Activated naive CD8-positive, alpha-beta T cell treated with anti-CD3 and anti-CD28 coated beads for 36 hours (primary cell): ENCODE measurements at places on chromosomes 4 and X. TPM values are rescaled to one million over a fixed set of nuclear protein-coding genes. Genes with fewer than 3 reads are reported as not detected.
A peak's percentile ranks its signal among the peaks of the same experiment; 100 is the strongest.

Gene TIGD4
- total RNA-seq, result 0.76 TPM

Gene GASK1B
- total RNA-seq, result not detected

Gene ZAR1
- total RNA-seq, result not detected

Gene SMIM10
- 2.8 TPM for total RNA-seq

Gene FGD1
- total RNA-seq, result 0.19 TPM

Gene TBC1D8B
- 1.2 TPM for total RNA-seq

Gene RAB33A
- total RNA-seq, result 22.6 TPM

Gene NDST3
- total RNA-seq, result not detected

- no peaks in the 10 kb centered on the region for H3K4me1 ChIP-seq
- no peaks in the 10 kb centered on the region for H3K36me3 ChIP-seq
- no peak overlapping the region for H3K27ac ChIP-seq
- DNase-seq, result no peak
- no peak overlapping the region for H3K4me3 ChIP-seq
Measured at GRCh38 chr4:44118971-44119680, 329.5 kb downstream of the KCTD8 start.

DNA sequence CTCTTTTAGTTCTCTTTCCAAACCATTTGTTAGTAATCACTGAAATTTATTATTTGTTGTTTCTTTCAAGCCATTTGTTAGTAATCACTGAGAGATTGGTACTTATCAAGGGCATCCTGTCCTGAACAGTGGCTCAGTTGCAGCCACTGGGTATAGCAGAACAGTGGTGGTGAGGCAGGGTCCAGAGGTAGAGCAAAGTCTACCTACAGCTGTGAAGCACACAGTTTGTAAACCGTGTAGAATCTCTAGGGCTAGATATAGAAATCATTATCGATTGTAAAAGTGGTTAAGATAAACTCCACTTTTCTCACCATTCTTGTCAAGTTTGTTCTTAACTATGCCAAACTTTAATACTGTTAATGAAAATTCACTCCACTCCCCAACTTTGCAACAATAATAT is 4.1 kb downstream of the JADE3 start:
- H3K27ac ChIP-seq, result no peak overlapping the region
- H3K27me3 ChIP-seq, result peaks cover 47% of the 10 kb centered on the region
- H3K36me3 ChIP-seq, result peaks cover 3% of the 10 kb centered on the region
- peaks cover 6% of the 10 kb centered on the region for H3K4me1 ChIP-seq
- DNase-seq, result no peak

DNA sequence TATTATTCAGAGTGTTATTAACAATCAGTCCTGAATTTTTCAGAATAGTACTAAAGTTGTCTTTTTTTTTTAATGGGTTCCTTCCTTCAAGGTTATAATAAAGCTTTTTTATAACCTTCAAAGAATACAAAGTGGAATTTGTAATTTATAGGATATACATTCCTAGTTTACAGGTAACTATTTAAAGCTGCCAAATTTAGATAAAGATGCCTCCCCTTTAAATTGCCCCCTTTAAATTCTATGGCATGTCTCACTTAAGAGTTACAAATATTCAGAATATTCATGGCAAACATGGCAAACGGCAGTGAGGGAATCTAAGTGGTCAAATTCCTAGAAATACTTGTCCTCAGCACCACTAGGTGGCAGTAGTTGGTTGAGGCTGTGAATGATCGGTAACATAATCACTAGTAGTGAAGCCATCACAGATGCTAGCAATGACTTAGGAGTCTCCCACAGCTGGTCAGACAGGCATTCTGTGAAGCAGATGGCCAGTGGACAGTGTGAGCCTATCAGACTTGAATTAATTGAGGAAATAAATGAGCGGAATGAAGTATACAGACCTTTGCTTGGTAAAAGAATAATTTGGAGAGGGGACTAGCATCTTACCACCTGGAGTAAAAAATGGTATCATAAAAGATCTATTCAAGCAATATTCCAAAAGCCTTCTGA is 86.4 kb downstream of the CBR4 start:
- H3K4me3 ChIP-seq, result no peak overlapping the region
- H3K36me3 ChIP-seq, result no peaks in the 10 kb centered on the region
- DNase-seq, result peak; percentile 29

DNA sequence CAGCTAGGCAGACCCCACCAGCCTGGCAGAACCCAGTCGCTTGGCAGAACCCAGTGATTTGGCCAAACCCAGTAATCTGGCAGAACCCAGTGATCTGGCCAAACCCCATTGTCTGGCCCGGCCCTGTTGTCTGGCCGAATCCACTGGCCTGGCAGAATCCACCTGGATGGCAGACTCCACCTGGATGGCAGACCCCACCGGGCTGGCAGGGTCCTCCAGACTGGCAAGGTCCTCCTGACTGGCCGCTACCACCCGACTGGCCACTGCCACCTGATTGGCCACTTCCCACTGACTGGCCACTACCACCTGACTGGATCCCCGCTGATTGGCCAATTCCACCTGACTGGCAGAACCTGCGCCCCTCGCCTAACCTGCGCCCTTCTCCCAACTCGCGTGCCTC is 3.2 kb downstream of the MAGED1 start:
- no peaks in the 10 kb centered on the region for H3K27me3 ChIP-seq
- no peak overlapping the region for H3K27ac ChIP-seq
- no peak overlapping the region for H3K4me3 ChIP-seq
- no peak for DNase-seq
- H3K36me3 ChIP-seq, result peaks cover 7% of the 10 kb centered on the region

- peaks cover 2% of the 10 kb centered on the region for H3K4me1 ChIP-seq
- no peak overlapping the region for H3K4me3 ChIP-seq
- no peaks in the 10 kb centered on the region for H3K27me3 ChIP-seq
- DNase-seq, result no peak
- H3K27ac ChIP-seq, result no peak overlapping the region
Measured at GRCh38 chr4:10057023-10057395, 35.7 kb upstream of the SLC2A9 start.

DNA sequence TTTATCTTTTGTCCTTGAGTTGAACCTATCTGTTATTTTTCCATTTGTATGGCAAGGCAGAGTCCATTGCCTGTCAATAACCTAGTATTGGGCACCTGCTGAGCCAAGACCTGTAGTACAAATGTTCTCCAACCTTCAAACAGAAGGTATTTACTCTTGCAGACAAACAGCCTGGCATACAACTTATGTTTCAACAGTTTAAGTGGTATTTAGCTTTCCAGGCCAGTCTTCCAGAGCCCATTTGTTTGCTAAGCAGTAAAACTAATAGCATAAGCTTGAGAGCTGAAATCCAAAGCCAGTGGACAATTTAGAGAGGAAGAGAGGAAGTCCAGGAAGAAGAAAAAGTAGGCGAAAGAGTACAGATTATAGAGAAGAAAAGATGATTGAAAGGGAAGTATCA is 979.3 kb downstream of the GLUD2 start:
- no peak overlapping the region for H3K27ac ChIP-seq
- no peaks in the 10 kb centered on the region for H3K4me1 ChIP-seq
- no peak for DNase-seq
- H3K36me3 ChIP-seq, result no peaks in the 10 kb centered on the region

DNA sequence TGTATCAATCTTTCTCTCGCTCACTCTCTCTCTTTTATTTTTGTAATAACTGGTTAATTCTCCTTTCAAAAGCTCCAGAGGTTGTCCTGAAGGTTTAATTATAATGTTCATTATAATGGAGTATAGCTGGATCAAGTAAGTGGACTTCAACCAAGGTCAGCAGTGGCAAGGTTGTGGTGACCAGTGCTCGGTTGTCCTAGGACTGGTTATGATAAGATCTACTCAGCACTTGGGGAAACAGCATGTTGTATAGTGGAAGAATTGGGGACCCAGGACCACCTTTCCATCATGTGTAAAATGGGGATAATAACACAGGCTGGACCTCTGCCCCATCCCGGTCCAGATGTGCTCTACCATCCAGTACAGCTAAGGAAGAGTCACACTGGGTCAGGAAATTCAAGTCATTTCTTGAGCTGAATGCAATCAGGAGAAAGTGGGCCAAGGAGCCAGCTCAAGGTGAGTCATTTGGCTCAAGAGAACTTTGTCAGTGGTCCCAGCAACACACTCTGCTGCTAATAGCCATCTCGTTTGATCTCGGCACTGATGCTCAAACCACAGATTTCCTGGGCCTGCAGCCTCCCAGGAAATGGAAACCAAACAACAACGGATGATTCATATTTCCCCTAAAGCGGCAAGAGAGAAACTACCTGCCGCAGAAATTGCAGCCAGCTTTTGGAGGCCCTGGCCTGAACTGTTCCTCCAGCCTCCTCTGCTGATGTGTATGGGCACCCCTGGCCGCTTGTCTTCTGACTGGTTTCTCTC is 123.6 kb upstream of the RBPJ start:
- H3K36me3 ChIP-seq, result peaks cover 6% of the 10 kb centered on the region
- peak overlapping the region; percentile 95 for H3K27ac ChIP-seq
- H3K4me1 ChIP-seq, result peaks cover 66% of the 10 kb centered on the region
- H3K27me3 ChIP-seq, result peaks cover 9% of the 10 kb centered on the region
- peak overlapping the region; percentile 46 for H3K4me3 ChIP-seq

GRCh38 chrX:144790148-144790547 is 457.2 kb upstream of the SPANXN1 start:
- no peak for DNase-seq
- H3K36me3 ChIP-seq, result no peaks in the 10 kb centered on the region
- H3K27me3 ChIP-seq, result no peaks in the 10 kb centered on the region
- no peak overlapping the region for H3K27ac ChIP-seq
- H3K4me3 ChIP-seq, result no peak overlapping the region
- no peaks in the 10 kb centered on the region for H3K4me1 ChIP-seq

DNA sequence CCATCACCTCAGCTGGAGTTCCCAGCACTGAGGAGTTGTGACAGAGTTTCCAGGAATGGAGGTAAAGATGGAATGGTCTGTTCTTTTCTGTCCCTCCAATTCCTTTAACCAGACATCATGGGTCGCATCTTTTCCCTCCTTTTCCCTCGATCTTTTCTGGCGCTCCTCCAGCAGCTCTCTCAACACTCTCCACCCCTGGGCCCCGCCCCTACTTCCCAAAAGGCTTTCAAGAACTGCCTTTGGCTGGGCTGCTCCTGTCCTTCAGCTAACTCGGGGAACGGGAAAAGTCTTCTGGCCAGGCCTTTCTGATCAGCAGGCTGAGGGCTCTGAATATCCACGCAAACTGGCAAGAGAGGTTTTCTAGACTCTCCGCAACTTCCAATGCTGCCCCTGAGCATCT is 34.0 kb downstream of the UTP14A start:
- peaks cover 5% of the 10 kb centered on the region for H3K4me1 ChIP-seq
- no peak overlapping the region for H3K4me3 ChIP-seq
- DNase-seq, result no peak
- no peak overlapping the region for H3K27ac ChIP-seq
- no peaks in the 10 kb centered on the region for H3K27me3 ChIP-seq
- no peaks in the 10 kb centered on the region for H3K36me3 ChIP-seq

GRCh38 chr4:183304067-183304466 is 16.0 kb downstream of the CLDN22 start:
- no peaks in the 10 kb centered on the region for H3K27me3 ChIP-seq
- no peak overlapping the region for H3K27ac ChIP-seq
- no peak overlapping the region for H3K4me3 ChIP-seq
- no peak for DNase-seq

DNA sequence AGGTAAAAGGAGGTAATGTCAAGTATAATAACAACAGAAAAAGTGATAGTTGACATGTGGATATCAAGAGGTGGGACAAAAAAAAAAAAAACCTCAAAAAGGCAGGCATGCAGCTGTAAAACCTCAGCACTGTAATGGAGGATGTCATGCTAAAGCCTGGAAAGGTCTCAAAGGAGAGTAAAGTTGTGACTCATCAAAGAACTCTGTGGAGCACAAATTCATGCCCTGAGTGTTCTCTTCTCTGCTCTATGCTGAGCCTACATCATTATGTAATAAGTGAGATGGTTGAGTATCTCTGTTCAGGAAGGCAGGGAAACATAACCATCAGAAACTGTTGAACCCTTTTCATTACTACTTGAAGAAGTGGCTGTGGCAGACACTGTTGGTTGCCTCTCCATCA is 597.8 kb downstream of the BCOR start:
- H3K36me3 ChIP-seq, result no peaks in the 10 kb centered on the region
- no peaks in the 10 kb centered on the region for H3K27me3 ChIP-seq
- DNase-seq, result no peak
- peaks cover 20% of the 10 kb centered on the region for H3K4me1 ChIP-seq

GRCh38 chr4:164770010-164770724 is 16.2 kb downstream of the SMIM31 start:
- peaks cover 20% of the 10 kb centered on the region for H3K27me3 ChIP-seq
- H3K27ac ChIP-seq, result no peak overlapping the region
- H3K36me3 ChIP-seq, result no peaks in the 10 kb centered on the region
- no peak for DNase-seq
- H3K4me3 ChIP-seq, result no peak overlapping the region

- H3K36me3 ChIP-seq, result no peaks in the 10 kb centered on the region
- peaks cover 6% of the 10 kb centered on the region for H3K4me1 ChIP-seq
- H3K27ac ChIP-seq, result no peak overlapping the region
Measured at GRCh38 chr4:113919611-113920010, 59.8 kb downstream of the ARSJ start.

- DNase-seq, result peak; percentile 72
- peak overlapping the region; percentile 88 for H3K27ac ChIP-seq
- peaks cover 37% of the 10 kb centered on the region for H3K4me1 ChIP-seq
- H3K4me3 ChIP-seq, result peak overlapping the region; percentile 67
- no peaks in the 10 kb centered on the region for H3K36me3 ChIP-seq
Measured at GRCh38 chr4:108483079-108483478, 137.3 kb upstream of the RPL34 start.

- H3K27ac ChIP-seq, result no peak overlapping the region
- peaks cover 29% of the 10 kb centered on the region for H3K27me3 ChIP-seq
- no peak for DNase-seq
Measured at GRCh38 chr4:157226035-157226434, 5.5 kb downstream of the GRIA2 start.

DNA sequence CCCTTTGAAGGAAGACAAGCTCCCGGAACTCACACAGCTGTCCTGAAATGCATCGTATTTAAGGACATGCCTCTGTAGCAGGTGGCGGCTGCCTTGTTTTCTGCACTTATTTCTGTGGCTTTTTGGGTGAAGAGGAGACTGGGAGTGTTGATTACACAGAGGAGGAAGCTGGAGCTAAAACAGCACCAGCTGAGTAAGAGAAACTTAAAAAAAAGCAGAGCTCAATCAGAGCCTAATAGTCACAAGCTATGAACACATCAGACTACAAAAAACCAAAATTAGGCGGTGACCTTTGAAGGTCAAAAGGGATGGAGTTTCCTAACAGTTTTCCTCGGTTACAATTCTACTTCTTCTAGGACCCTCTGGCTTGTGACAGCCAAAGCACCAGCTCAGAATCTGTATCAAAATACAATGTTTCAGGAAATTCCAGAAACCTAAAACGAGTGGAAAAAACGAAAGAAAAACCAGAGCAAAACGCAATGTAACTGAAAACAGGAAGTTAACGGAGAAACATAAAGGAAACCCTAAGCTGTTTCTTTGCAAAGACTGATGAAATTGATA is 13.5 kb downstream of the PRKX start:
- H3K36me3 ChIP-seq, result peaks cover 30% of the 10 kb centered on the region
- peaks cover 30% of the 10 kb centered on the region for H3K4me1 ChIP-seq
- peak overlapping the region; percentile 90 for H3K27ac ChIP-seq

DNA sequence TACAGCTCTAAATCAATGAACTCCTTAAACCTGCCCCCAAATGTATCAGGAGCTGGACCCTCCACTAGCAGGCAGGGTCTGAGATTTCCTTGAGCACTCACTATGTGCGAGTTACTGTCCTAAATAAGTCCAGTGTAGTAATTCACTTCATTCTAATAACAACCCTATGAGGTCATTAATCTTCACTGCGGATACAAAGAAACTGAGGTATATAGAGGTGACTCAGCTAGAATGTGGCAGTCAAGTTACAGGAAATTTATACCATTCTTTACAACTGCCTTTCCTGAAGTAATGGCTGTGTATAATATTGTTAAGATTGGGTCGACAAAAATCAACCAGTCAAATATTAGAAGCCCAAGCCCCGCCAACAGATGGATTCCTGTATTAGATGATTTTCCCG is 473.9 kb upstream of the FTHL17 start:
- H3K4me1 ChIP-seq, result no peaks in the 10 kb centered on the region
- H3K4me3 ChIP-seq, result no peak overlapping the region
- no peak overlapping the region for H3K27ac ChIP-seq
- DNase-seq, result no peak
- H3K36me3 ChIP-seq, result no peaks in the 10 kb centered on the region
